Skin of body (tissue), 3 donors: ENCODE measurements at places on chromosomes 1 and 21. TPM values are rescaled to one million over a fixed set of nuclear protein-coding genes. Genes with fewer than 3 reads are reported as not detected.

GRCh38 chr1:232529747-232530146 lies 100.2 kb downstream of the SIPA1L2 start:
- no peak for DNase-seq

- DNase-seq = no peak
Measured at GRCh38 chr1:57949168-57949567, 525.3 kb upstream of the DAB1 start.

Gene AQP10
- 0.20 TPM for total RNA-seq

Gene CRYZL1
- 38.6 TPM for total RNA-seq
